ENCODE measurements at places on chromosomes 3 and 15.

DNA sequence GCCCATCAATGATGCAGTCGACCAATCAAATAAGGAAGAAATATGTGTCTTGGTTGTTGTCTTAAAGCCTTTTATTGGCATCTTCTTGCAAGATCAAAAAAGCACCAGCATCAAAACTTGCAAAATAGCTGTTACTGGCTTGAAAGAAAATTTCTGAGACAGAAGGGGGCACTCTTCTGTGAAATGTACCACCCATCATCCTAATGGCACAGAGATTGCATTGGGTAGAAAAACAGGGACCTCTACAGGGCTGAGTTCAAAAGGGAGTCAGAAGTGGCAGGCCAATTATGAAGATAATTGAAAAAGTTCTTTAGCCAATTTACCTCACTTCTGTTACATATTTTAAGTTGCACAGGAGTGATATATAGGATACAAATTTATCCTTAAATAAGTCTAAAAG lies 122.3 kb upstream of the GPR149 start:
- no peak for DNase-seq

GRCh38 chr15:79901958-79902357 lies 5.1 kb upstream of the MTHFS start:
- DNase-seq: no peak

DNA sequence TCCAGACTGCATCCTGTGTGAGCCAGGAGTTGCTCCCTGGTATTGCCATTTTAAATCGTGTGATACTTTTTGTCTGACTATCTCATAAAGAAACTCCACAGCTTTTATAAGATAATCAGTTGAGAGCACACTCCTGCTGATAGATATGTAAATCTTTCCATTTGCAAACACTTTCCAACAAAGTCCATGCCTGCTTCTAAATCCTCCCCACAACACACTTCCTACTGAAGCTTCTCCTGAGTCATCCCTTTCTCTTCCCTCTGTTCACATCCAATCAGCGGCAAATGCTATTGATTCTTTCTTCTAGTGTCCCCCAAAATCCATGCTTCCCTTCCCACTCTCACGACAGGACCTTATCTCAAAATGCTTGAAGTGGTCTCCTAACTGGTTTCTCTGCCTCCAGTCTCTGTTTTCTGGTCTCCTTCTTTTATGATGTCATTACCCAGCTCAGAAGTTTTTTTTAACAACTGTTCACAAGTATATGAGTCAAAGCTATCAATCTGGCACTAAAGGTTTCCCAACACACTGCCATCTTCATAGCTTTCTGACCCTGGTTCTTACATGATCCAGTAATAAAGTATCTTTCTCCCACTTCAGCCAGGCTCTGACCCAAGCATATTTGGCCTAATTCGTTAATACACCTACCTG lies 4.5 kb upstream of the WWTR1 start:
- DNase-seq: no peak

DNA sequence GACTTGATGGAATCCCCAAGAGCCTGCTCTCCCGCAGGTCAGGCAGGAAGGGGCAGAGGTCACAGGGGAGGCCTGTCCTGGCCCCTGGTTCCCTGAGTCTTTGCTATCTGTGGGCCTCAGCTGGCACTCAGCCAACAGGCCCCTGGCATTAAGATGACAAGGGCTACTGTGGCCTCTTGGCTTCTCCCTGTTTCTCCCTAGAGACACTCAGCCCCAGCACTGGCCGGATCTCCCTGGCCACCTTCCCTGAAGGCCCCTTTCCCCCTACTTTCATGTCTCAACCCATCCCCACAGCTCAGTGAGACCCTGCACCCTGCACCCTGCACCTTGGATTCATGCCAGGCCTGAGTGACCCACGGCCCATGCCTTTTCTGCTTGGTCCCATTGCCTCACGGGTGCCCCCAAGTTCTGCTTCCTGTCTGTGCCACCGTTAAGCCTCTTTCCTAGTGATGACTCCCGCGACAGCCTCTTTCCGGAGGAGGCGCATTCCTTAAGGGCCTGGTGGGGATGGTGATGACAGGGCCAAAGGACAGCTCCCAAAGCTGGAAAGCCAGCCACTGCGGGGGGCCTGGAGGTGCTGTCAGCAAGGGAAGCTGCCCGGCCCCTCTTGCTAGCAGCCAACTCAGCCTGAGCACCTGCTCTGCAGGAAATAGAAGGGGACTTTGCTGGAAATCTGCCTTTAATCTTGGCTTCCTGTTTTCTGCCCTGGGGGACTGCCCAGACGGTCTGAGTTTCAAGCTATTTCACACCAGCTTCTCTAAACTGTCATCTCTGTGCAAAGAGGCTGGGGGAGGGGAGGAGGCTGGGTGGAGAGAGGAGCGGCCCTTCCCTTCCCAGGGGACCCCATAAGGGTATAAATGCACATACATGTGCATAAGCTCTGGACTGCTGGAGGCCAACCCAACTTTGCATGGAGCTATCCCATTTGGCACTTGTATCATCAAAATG lies 4.8 kb upstream of the CSK start:
- DNase-seq: no peak

GRCh38 chr15:78671626-78672211 lies 30.7 kb upstream of the CHRNB4 start:
- DNase-seq: peak; percentile 82

GRCh38 chr3:132343018-132343612 lies 25.9 kb downstream of the ACP3 start:
- DNase-seq: no peak

GRCh38 chr3:99873269-99874102 lies 55.8 kb downstream of the CMSS1 start:
- no peak for DNase-seq

DNA sequence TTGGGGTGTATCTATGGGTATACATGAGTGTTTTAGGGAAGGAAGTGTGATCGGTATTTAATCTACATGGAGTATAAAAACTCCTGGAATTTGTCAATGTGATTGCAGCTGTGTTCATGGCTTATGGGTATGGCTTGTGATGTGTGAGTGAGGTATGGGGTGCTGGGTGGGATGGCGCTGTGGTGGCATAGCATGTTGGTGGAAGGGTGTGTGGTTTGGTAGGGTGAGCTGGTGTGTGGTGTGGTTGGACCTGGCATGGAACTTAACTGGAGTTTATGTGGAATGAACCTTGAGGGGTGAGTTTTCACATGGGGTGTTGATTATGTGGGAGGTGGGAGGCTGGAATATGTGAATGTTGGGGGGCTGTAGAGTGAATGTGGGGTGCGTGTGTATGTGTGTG lies 492 bp upstream of the MOBP start:
- DNase-seq: no peak

DNA sequence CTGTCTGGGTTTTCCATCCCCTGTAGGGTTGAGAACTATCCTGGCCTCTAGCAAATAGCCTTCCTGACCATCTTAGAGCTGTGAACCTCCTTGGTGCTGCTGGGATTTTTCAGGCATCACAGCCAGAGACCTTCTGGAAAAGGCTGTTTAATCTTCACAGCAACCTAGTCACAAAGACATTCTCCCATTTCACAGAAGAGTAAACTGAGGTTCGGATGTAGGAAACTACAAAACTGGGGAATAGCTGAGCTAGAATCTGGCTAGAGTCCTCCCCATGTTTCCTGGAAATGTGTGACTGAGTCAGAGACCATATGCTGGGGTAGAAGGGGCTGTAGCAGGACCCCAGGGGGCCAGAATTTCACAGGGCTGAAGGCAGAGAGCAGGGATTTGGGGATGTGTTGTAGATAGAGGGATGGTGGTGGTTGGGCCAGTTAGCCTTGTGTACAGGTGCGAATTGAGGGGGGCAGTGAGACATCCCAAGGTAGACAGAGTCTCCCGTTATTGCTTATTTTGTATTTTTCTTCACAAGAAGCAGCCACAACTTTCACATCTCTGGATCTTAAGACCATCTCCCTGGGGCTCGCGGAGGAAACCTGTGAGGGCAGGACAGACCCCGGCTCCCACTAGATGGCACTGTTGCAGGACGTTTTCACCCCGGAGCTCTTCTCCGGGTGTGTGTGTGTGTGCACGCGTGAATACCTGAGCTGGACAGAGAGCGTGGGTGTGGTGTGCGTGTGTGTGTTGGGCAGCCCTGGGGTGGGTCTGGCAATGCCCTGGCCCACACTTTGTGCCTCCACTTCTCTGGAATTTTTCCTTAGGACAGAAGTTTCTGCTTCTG lies 66.9 kb upstream of the PRR23C start:
- no peak for DNase-seq

- peak; percentile 9 for DNase-seq
These were observed 51.6 kb upstream of the DUT start for GRCh38 chr15:48279608-48280007.

Data from NCI-H1417 treated with DMSO at 0.1 percent for 48 hours (cell line).